ENCODE measurements at places on chromosomes 6 and 20.

- DNase-seq = no peak
Observed at GRCh38 chr6:26249957-26250697, 114.9 kb upstream of the BTN3A2 start.

- no peak for DNase-seq
Observed at GRCh38 chr6:12909833-12910232, 193.3 kb downstream of the PHACTR1 start.

- DNase-seq = no peak
Observed at GRCh38 chr6:36186199-36186598, 10.3 kb upstream of the BRPF3 start.

DNA sequence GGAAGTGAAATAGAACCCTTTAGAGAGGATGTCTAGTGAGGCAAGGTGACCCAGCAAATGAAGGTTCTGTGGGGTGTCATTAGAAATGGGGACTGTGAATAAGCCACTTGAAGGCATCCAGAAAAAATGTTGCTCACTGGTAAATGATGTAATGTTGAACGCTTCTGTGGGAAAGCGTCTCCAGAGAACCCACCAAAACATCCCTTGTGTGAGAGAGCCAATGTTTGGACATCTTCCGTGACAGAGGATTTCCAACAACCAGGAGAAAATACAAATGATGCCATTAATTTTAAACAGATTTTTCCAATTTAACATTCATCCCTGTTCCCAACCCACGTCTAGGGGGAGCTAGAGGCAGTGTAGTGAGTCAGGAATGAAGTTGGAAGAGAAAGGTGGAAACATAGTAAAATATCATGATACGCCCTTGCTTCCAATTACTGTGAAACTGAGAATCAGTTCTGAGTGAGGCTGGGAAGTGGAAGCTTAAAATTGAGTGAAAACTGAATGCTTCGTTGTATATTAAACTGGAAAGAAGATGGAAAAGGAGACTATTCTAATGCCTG is 584.2 kb downstream of the CD109 start:
- DNase-seq = peak; percentile 42

Data from GM04504 (cell line).